ENCODE measurements at places on chromosomes 16 and 17.

DNA sequence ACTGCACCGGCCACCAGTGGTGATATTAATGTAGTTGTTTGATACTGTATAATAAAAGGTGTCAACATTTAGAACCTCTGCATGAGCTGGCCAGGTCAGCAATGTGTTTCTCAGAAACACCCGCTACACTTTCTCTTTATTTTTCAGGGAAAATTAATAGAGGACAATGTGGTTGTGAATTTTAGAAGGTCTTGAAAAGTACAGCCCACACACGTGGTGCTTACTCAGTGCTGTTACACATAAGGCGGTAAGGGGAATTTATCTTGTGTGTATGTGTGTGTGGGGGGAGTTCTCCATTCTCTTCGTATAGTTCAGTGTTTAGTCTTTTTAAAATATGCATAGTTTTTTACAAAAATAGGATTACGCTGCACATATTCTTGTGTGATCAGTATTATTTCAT, 4.4 kb upstream of the ZFP1 start:
- H3K4me1 ChIP-seq, result no peaks in the 10 kb centered on the region
- no peak for DNase-seq
- H3K4me3 ChIP-seq, result no peak overlapping the region
- H3K36me3 ChIP-seq, result no peaks in the 10 kb centered on the region

GRCh38 chr16:56530872-56531271, 11.0 kb upstream of the BBS2 start:
- H3K4me1 ChIP-seq, result no peaks in the 10 kb centered on the region
- H3K4me3 ChIP-seq, result no peak overlapping the region
- DNase-seq, result no peak
- no peaks in the 10 kb centered on the region for H3K27me3 ChIP-seq

DNA sequence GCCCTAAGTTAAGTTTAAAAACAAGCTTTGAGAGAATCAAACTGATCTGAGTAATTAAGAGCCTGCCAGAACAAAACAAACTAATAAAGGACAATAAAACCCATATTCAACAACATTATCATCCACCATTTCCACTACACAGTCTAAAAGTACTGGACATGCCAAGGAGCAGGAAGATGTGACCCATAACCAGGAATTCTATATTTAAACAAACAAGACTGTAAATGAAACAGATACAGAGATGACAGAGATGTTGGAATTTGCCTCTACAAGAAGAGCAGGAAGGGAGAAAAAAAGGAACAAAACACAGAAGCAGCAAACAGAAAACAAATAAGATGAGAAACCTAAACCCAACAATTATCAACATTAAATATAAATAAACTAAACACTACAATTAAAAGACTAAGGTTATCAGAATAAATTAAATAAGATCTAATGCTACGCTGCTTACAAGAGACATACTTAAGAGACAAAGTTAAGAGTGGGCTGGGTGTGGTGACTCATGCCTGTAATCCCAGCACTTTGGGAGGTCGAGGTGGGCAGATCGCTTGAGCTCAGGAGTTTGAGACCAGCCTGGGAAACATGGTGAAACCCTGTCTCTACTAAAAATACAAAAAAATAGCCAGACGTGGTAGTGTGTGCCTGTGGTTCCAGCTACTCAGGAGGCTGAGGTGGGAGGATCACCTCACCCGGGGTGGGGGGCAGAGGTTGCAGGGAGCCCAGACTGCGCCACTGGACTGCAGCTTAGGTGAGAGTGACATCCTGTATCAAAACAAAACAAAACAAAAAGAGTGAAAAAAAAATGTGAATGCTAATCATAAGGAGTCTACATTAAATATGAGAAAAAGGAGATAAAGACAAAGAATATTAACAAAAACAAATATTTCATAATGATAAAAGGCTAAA, 50.6 kb downstream of the CREBBP start:
- no peak overlapping the region for H3K27ac ChIP-seq
- H3K36me3 ChIP-seq, result no peaks in the 10 kb centered on the region
- no peak overlapping the region for H3K4me3 ChIP-seq
- H3K27me3 ChIP-seq, result no peaks in the 10 kb centered on the region

DNA sequence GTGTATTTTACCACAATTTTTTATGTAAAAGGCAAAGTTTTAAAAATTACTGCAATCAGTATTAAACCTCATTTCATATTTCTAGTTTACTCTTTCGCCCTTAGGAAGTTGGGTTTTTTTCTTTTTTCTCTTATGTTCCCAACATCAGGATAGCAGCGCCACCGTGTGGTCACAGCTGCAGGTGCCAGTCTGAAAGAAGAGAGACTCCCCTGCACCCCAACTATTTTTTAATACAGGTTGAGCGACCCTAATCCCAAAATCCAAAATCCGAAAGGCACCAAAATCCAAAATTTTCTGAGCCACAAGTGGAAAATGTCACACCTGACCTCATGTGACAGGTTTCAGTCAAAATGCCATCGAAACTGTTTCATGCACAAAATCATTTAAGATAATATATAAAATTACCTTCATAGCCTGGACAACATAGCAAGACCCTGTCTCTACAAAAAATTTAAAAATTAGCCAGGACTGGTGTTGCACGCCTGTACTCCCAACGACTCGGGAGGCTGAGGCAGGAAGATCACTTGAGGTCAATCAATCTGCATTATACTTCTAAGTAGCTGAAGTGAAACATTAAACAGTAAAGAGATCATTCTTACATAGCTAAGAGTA, 21.8 kb upstream of the ASGR2 start:
- no peaks in the 10 kb centered on the region for H3K4me1 ChIP-seq
- no peak overlapping the region for H3K27ac ChIP-seq
- H3K27me3 ChIP-seq, result no peaks in the 10 kb centered on the region
- peak; percentile 66 for DNase-seq
- H3K36me3 ChIP-seq, result no peaks in the 10 kb centered on the region
- no peak overlapping the region for H3K4me3 ChIP-seq

DNA sequence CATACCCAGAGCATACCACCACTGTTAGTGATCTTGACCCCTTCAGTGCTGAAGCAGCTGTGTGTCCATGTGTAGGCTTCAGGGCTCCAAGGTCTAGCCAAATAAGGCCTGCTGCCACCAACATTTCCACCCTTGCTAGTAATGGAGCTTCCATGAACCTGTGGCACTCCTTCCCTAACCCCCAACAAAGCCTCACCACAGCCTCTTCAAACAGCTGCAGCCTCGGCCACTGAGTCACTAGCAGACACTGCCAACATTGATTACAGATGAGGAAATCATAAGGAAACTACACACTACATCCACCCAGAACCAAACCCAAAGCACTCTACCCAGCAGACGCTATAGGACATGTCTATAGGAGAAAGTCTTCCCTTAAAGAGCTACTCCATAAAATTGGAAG, 610.7 kb downstream of the KCNJ2 start:
- H3K36me3 ChIP-seq, result no peaks in the 10 kb centered on the region
- no peaks in the 10 kb centered on the region for H3K4me1 ChIP-seq
- DNase-seq, result no peak
- H3K27me3 ChIP-seq, result no peaks in the 10 kb centered on the region

DNA sequence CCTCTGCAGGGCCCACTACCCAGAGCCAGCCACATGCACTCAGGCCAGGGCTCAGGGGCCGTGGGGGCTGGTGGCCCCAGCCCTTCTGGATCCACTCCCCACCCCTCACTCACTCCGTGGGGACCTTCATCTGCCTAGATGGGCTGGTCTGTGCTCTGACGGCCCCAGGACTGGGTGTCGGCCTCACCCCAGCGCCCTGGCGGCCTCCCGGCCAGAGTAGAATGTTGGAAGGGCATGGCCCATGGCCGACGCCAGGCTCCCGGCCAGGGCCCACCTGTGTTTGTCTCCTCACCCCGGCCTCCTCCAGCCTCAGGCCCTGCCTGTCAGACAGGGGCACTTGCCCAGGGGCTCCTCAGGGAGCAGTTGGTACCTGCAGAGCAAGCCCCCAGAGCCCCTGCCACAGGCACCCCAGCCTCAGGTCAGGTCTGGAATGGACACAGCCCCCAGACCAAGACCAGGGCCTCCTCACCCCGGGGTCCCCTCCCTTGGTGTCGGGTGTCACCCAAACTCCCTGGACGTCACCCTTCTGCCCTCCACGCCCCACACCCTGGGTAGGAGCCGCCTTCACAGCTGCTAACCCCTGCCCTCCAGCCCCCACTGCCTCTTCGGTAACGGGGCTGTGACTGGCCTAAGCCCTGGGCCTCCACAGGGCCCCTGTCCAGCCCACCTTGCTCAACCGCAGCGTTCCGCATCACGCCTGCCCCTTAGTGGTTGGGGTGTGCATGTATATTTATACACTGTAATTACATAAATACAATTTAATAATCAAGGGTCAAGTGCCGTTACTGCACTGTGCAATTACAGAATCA, 3.0 kb upstream of the CDH15 start:
- H3K4me1 ChIP-seq, result no peaks in the 10 kb centered on the region
- no peak overlapping the region for H3K27ac ChIP-seq
- H3K4me3 ChIP-seq, result no peak overlapping the region
- H3K27me3 ChIP-seq, result peaks cover 32% of the 10 kb centered on the region
- no peaks in the 10 kb centered on the region for H3K36me3 ChIP-seq
- DNase-seq, result no peak

- H3K4me3 ChIP-seq, result no peak overlapping the region
- H3K27ac ChIP-seq, result no peak overlapping the region
- H3K27me3 ChIP-seq, result no peaks in the 10 kb centered on the region
- H3K4me1 ChIP-seq, result no peaks in the 10 kb centered on the region
- H3K36me3 ChIP-seq, result no peaks in the 10 kb centered on the region
- no peak for DNase-seq
These were observed 7.0 kb upstream of the SLFN5 start for GRCh38 chr17:35235917-35236316.

DNA sequence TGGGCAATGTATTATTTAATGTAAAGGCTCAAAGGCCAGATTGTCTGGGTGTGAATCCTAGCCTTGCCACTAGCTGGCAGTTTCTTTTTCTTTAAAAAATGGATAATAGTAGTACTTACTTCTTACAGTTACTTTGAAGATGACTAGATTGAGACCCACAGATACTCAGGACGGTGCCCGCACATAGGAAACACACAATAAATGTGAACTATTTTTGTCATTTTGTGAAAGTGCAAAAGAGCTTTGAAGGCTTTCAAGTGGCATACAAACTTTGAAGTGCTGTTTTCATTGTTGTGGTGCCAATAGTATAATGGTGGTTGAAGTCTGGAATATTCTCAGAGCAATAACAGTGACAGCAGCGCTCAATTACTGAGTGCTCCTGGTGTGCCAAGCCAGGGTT, 63.6 kb downstream of the OTOA start:
- H3K4me3 ChIP-seq, result no peak overlapping the region
- H3K27ac ChIP-seq, result no peak overlapping the region
- DNase-seq, result no peak
- H3K36me3 ChIP-seq, result no peaks in the 10 kb centered on the region
- no peaks in the 10 kb centered on the region for H3K27me3 ChIP-seq

DNA sequence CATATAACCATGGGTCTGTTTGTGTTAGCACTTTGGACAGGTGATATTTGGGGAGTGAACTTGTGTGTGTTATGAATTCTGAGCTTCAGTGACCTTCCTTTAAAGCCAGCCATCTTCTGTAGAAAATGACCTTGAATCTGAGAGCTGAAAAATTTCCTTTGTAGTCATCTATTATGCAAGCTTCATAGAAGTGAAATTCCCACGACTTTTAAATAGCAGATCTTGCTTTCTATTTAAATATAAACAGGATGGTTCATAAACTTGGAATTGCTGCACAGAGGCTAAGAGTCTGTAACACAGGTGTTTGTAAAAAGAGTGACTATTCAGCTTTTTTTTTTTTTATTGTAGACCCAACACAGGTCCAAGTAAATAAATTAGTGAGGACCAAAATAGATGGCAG, 85.5 kb downstream of the MARCHF10 start:
- no peaks in the 10 kb centered on the region for H3K4me1 ChIP-seq
- no peaks in the 10 kb centered on the region for H3K27me3 ChIP-seq
- H3K27ac ChIP-seq, result no peak overlapping the region
- no peak overlapping the region for H3K4me3 ChIP-seq

GRCh38 chr17:798246-798645, 16.1 kb downstream of the MRM3 start:
- no peak overlapping the region for H3K27ac ChIP-seq
- H3K27me3 ChIP-seq, result no peaks in the 10 kb centered on the region
- H3K36me3 ChIP-seq, result no peaks in the 10 kb centered on the region
- H3K4me3 ChIP-seq, result no peak overlapping the region
- DNase-seq, result no peak
- H3K4me1 ChIP-seq, result no peaks in the 10 kb centered on the region

DNA sequence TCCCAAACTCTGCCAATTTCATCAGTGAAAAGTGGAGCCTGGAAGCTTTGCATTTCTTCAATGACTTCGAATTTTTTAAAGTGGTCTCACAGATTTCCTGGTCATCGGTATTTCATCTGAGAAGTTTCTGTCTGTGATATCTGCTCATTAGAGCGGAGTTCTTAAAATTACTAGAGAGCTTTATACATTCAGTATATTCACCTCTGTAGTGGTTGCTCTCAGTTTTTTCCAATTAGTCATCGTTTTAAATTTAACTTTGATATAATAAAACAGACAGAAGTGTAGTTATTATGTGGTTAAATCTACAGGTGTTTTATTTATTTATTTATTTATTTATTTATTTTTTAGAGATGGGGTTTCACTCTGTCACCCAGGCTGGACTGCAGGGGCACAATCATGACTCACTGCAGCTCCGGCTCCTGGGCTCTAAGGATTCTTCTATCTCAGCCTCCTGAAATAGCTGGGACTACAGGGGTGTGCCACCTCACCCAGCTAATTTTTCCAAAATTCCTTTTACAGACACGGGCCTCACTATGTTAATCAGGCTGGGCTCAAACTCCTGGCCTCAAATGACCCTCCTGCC, 16.0 kb downstream of the ARHGAP17 start:
- H3K4me3 ChIP-seq, result no peak overlapping the region
- no peaks in the 10 kb centered on the region for H3K27me3 ChIP-seq
- no peak for DNase-seq
- H3K4me1 ChIP-seq, result no peaks in the 10 kb centered on the region
- no peak overlapping the region for H3K27ac ChIP-seq

- H3K36me3 ChIP-seq, result no peaks in the 10 kb centered on the region
- H3K27me3 ChIP-seq, result no peaks in the 10 kb centered on the region
- no peak overlapping the region for H3K4me3 ChIP-seq
- DNase-seq, result no peak
These were observed 27.8 kb downstream of the KNOP1 start for GRCh38 chr16:19690196-19690595.

GRCh38 chr17:70040336-70040735, 34.7 kb upstream of the KCNJ16 start:
- no peak overlapping the region for H3K27ac ChIP-seq
- no peaks in the 10 kb centered on the region for H3K4me1 ChIP-seq
- no peak overlapping the region for H3K4me3 ChIP-seq
- H3K36me3 ChIP-seq, result no peaks in the 10 kb centered on the region
- no peak for DNase-seq

DNA sequence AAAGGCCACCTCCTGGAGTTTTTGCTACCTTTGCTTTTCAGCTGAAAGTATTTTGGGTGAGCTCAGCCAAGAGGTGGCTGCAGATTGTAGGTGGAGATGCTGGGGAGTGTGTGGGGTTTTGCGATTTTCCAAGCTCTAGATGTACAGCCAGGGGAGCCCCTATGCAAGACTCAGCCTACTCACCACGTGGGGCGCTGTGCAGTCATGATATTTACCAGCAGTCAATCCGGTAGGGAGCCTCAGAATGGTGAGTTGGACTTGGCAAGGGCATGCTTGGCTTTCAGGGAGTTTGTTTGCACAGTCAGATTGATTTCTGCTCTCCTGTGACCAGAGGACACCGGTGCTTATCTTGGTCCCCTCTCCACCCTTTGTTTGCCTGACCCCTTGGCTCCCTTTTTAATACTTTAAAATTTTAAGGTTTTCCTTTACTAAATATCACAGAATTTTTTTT, 175.3 kb downstream of the UTP18 start:
- DNase-seq, result peak; percentile 58
- H3K27ac ChIP-seq, result no peak overlapping the region
- H3K27me3 ChIP-seq, result no peaks in the 10 kb centered on the region
- H3K4me3 ChIP-seq, result no peak overlapping the region
- H3K36me3 ChIP-seq, result no peaks in the 10 kb centered on the region
